Osteocyte (in vitro differentiated cells): ENCODE measurements at places on chromosomes 2 and 18. TPM values are rescaled to one million over a fixed set of nuclear protein-coding genes. Genes with fewer than 3 reads are reported as not detected.

DNA sequence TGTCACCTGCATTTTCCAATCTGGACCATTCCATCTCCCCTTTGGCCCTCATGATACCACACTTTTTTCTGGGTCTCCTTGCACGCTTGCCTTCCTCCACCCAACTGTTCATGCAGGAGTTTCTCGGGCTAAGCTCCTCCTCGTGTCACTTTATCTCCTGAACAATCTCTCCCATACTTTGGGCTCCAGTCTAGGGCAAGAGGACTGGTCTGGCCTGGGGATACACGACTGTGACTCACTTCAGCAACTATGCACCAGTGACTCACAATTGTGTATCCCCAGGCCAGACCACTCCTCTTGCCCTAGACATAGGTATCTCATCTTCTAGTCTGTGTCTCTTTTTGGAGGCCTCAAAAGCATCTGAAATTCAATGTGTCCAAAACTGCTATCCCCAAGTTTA is 149.4 kb upstream of the PTPRM start:
- no peak overlapping the region for H3K27ac ChIP-seq
- no peak for DNase-seq
- no peaks in the 10 kb centered on the region for H3K27me3 ChIP-seq
- no peaks in the 10 kb centered on the region for H3K36me3 ChIP-seq
- no peak overlapping the region for H3K4me3 ChIP-seq

DNA sequence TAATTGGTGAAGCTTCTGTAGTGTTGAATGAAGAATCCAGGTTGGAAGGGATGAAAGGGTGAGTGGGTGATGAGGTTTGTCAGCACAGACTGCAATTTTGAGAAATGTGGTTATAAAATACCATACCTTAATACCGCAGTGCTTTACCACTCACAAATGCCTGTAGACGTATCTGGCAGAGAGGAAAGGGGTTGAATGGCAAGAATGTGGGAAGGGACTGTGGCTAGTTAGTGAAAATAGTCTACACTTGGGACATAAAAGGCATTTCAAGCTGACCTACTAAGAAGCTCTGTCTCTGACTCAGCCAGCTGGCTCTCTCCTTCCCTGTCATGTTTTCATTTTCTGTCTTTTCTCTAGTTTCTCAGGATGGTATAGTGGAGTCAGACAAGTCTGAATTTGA is 25.1 kb downstream of the CDK15 start:
- no peak overlapping the region for H3K4me3 ChIP-seq
- peak overlapping the region; percentile 76 for H3K27ac ChIP-seq
- H3K4me1 ChIP-seq, result peaks cover 32% of the 10 kb centered on the region

DNA sequence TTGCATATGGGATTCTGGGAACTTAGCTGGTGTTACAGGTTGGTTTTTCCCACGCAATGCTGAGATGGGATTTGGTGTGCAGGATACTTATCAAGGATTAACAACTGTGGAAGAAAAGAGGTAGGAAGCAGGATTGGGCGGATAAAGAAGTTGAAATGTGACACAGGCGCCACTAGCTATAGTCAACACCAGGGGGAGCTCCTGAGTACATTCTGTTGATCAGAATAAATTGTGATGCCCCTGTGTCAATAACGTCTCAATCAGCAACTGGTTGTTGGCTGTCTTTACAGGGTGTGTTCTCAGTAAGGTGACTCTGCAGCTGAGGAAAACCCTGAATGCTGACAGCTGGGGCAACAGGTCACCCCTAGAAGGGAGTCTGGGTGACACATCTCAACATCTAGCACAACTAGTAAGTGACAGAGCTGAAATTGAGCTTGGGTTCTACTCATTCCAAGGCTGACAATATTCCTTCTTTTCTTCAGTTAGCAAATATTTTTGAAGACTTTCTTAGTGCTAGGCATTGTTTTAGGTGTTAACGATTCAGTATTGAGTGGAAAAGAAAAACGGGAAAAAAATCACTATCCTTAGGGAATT is 143.0 kb downstream of the ARL6IP6 start:
- no peaks in the 10 kb centered on the region for H3K4me1 ChIP-seq
- H3K36me3 ChIP-seq, result no peaks in the 10 kb centered on the region

VWA3B gene
- not detected in 2 replicates for total RNA-seq

POMC gene
- total RNA-seq, result not detected in 2 replicates

- H3K4me1 ChIP-seq, result no peaks in the 10 kb centered on the region
- H3K27ac ChIP-seq, result no peak overlapping the region
- no peak overlapping the region for H3K4me3 ChIP-seq
- no peak for DNase-seq
These were observed 33.0 kb downstream of the COMMD1 start for GRCh38 chr2:61938511-61938910.

DNA sequence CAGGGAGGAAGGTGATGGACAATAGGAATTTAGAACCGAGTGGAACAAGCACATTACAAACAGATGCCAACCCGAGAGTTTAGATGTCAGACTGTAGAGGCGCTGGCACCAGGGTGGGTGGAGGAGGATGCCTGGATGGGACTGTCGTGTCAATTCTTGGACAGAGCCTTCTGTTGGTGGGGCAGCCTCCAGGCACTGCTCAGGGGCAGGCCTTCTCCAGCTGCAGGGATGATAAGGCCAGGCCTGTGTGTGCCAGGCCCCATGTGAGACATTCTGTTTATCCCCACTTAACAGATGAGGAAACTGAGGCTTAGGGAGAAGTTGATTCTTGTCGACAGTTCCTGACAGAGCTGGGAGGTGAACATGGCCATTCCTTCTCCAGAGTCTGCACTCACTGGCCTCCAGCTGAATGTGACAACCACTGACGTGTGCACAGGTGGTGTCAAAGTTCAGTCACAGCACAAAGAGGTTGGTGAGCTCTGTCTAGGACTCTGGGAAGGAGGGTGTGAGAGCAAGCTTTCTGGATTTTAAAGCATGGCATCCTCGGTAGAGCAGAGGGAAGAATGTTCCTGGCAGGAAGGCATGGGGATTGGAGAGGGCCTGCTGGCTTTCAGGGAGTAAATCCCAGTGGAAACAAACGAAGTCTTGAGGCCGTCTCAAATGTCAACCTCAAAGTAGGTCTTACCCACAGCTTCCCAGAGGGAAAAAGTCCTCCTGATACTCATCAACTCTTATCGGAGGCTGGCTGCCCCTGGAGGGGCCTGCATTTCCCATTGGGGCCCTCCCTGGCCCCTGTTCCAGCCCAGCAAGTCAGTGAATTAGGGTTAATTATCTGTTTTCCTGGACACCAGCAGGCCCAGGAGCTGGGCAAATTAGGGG is 52.4 kb downstream of the GLI2 start:
- peak overlapping the region; percentile 67 for H3K27ac ChIP-seq
- no peak overlapping the region for H3K4me3 ChIP-seq
- no peak for DNase-seq
- H3K4me1 ChIP-seq, result peaks cover 39% of the 10 kb centered on the region

GRCh38 chr2:209145941-209146681 is 277.7 kb upstream of the MAP2 start:
- no peaks in the 10 kb centered on the region for H3K36me3 ChIP-seq
- no peak overlapping the region for H3K4me3 ChIP-seq
- DNase-seq, result no peak
- H3K27me3 ChIP-seq, result no peaks in the 10 kb centered on the region

DNA sequence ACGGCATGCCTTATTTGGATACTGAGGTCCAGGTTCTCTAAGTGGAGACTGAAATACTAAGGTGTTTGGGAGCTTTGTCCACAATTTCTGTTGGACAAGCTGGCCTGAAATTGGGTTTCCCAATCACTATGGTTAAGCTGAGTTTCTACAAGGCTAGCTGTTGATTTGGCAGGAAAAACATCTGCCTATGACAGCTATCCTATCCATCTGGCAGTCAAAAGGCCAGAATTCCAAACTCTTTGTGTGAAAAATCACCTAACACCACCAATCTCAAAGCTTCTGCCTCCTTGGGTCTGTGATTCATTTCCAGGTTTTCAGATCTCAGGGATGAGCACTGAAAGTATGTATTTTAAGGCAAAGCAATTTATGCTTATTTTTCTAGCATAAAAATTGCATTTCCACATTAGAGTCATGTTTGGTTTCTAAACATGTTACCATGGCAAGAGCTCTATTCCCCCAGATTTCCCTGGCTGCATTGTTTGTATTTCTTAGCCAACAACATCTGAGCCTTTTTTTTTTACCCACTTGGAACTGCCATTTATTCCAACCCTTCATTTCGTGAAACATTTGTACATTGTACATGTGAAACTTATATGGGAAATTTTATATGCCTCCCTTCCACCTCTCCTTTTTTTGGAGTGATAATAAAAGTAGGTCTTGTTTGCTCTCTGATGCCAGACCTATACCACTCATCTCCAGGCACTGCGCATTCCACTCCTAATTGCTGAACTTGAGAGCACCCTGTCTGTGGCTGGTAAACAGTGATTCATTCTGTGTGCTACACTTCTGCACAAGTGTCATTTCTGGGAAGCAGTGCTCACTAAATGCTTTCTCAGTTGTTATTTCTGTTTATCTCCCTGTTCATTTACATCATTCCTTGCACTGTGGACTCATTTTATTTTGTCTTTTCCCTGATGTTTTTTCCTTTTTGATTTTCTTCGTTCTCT is 15.9 kb upstream of the CCDC85A start:
- DNase-seq, result no peak
- peaks cover 20% of the 10 kb centered on the region for H3K27me3 ChIP-seq
- no peaks in the 10 kb centered on the region for H3K4me1 ChIP-seq
- H3K27ac ChIP-seq, result no peak overlapping the region
- no peaks in the 10 kb centered on the region for H3K36me3 ChIP-seq

DNA sequence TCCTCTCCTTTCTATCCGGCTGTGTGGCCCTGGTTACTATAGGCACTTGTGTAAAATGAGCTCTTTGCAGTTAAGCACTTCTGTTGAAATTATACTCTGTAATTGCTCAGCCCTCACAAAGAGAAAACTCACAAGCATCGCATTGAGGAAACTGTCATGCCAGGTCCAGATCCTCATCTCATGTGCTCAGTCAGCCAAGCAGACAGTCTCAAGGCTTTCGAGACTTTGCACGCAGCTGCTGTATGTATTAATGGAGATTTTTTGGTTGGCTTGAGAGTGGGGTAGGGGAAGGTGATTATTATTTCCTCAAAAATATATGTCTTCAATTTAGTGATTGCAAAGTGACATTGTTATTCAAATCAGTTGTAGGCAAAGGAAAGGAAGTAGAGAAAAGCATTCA is 33.0 kb upstream of the PHLPP1 start:
- H3K4me3 ChIP-seq, result no peak overlapping the region
- peaks cover 8% of the 10 kb centered on the region for H3K27me3 ChIP-seq
- H3K27ac ChIP-seq, result no peak overlapping the region
- H3K4me1 ChIP-seq, result no peaks in the 10 kb centered on the region
- no peaks in the 10 kb centered on the region for H3K36me3 ChIP-seq
